ENCODE measurements at places on chromosomes 1 and 21. TPM values are rescaled to one million over a fixed set of nuclear protein-coding genes. Genes with fewer than 3 reads are reported as not detected.

SPRR2F gene
- not detected for total RNA-seq

DNA sequence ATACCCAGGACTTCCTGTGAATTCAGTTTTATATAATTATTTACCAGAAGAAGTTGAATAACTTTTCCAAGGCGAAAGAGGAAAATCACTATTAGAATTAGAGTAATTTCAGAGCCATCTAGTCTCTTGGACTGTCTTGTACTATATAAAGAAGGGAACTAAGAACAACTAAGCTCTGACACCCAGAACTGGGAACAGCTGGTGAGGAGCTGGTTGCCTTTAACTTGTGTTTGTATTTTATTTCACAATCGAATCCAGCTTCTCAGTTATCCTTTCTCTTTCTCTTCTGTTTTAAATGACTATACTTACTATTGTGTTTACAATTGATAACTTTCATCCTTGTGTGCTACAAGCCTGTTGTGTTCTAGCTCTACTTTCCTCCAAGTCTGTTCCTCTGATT, 8.4 kb downstream of the SNX27 start:
- peaks cover 25% of the 10 kb centered on the region for H3K4me1 ChIP-seq
- H3K27ac ChIP-seq: no peak overlapping the region
- H3K4me3 ChIP-seq: no peak overlapping the region
- peaks cover 10% of the 10 kb centered on the region for H3K36me3 ChIP-seq

GRCh38 chr1:112464501-112464900, 44.3 kb upstream of the WNT2B start:
- DNase-seq: no peak
- peaks cover 18% of the 10 kb centered on the region for H3K4me1 ChIP-seq
- H3K36me3 ChIP-seq: no peaks in the 10 kb centered on the region

DNA sequence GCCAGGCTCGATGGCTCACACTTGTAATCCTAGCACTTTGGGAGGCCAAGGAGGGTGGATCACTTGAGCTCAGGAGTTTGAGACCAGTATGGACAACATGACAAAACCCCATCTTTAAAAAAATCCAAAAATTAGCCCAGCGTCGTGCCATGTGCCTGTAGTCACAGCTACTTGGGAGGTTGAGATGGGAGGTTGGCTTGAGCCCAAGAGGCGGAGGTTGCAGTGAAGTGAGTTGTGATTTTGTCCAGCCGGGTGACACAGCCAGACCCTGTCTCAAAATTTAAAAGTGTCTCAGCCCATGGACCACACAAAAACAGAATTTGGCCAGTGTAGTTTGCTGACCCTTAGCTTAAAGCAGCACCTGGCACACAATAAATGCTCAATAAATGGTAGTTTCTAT, 11.3 kb upstream of the TACSTD2 start:
- H3K27me3 ChIP-seq: peaks cover 75% of the 10 kb centered on the region
- H3K36me3 ChIP-seq: peaks cover 2% of the 10 kb centered on the region
- peaks cover 21% of the 10 kb centered on the region for H3K4me1 ChIP-seq
- DNase-seq: no peak
- H3K27ac ChIP-seq: no peak overlapping the region

DNA sequence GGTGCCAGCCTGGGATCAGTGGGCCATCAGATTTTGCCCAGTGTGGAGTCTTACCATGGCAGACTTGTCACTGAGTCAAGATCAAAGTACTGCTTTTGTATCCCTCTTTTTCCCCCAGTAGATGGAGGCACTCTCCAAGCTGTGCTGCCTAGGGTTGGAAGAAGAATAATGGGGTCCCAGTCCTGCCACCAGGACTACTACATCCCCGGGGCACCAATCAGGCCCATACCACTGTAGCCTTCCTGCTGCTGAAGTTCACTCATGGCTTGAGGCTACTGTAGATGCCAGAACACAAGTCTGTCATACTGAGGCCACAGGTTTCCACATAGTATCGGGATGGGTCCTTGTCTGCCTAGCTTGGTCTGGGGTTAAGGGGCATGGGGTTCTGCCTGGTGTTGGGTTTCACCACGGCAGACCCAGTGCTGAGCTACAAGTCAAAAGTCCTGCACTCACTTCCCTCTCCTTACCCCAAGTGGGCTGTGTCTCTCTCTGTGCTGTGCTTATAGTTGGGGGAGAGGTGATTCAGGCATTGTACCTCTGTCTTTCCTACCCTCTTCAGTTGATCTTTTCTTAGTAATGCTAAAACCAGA, 53.4 kb downstream of the PKN2 start:
- H3K4me1 ChIP-seq: peaks cover 17% of the 10 kb centered on the region
- H3K4me3 ChIP-seq: no peak overlapping the region
- H3K36me3 ChIP-seq: peaks cover 12% of the 10 kb centered on the region

GRCh38 chr1:152053375-152053774, 16.6 kb upstream of the S100A11 start:
- H3K4me1 ChIP-seq: peaks cover 28% of the 10 kb centered on the region
- H3K4me3 ChIP-seq: no peak overlapping the region
- no peak for DNase-seq
- no peaks in the 10 kb centered on the region for H3K36me3 ChIP-seq
- no peak overlapping the region for H3K27ac ChIP-seq
- H3K27me3 ChIP-seq: peaks cover 42% of the 10 kb centered on the region

DNA sequence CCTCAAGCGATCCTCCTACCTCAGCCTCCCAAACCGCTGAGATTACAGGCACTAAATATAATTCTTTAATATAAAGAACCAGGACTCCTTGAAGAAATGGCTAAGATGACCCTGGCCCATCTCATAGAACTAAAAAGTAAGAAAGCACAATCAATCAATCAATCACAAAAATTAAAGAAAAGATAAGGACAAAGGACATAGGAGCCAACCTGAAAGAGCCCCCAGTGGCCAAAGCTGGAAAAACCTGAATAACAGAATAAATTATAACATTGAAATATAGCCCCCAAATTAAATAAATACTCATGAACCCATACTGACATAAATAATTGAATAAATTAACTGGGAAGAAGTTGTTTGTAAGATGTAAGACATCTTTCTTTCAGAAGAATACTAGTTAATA, 8.9 kb downstream of the NUP210L start:
- H3K27ac ChIP-seq: no peak overlapping the region
- peaks cover 10% of the 10 kb centered on the region for H3K4me1 ChIP-seq
- H3K36me3 ChIP-seq: peaks cover 3% of the 10 kb centered on the region
- H3K27me3 ChIP-seq: no peaks in the 10 kb centered on the region

GRCh38 chr1:72442262-72442661, 159.9 kb upstream of the NEGR1 start:
- H3K27me3 ChIP-seq: no peaks in the 10 kb centered on the region
- H3K4me1 ChIP-seq: no peaks in the 10 kb centered on the region
- DNase-seq: no peak
- no peaks in the 10 kb centered on the region for H3K36me3 ChIP-seq
- H3K4me3 ChIP-seq: no peak overlapping the region
- H3K27ac ChIP-seq: no peak overlapping the region

C4BPA gene
- not detected for total RNA-seq

TSSK3 gene
- total RNA-seq: 0.51 TPM

GRCh38 chr1:57616921-57617320, 193.1 kb upstream of the DAB1 start:
- H3K27me3 ChIP-seq: no peaks in the 10 kb centered on the region
- no peaks in the 10 kb centered on the region for H3K36me3 ChIP-seq

IGFN1 gene
- total RNA-seq: not detected

CDC14A gene
- total RNA-seq: 11.2 TPM

DNA sequence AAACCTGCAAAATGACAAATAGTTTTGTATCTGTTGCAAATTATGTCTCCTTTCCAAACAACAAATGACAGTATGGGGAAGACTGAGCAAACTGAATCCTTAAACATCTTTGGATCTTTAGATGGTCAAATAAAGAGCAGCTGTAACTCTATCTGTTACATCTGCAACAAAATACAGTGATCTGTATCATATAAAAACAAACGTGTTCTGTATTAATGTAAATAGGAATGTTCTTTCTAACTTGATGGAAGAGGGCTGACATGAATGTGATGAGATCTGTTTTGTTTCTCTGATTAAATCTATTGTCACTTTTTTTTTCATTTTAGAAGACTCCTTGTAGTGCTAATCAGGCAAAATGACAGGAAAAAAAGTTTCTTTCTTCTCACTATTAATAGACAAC, 159.5 kb downstream of the GPATCH2 start:
- no peaks in the 10 kb centered on the region for H3K4me1 ChIP-seq
- no peak overlapping the region for H3K27ac ChIP-seq
- DNase-seq: no peak
- H3K4me3 ChIP-seq: no peak overlapping the region

DNA sequence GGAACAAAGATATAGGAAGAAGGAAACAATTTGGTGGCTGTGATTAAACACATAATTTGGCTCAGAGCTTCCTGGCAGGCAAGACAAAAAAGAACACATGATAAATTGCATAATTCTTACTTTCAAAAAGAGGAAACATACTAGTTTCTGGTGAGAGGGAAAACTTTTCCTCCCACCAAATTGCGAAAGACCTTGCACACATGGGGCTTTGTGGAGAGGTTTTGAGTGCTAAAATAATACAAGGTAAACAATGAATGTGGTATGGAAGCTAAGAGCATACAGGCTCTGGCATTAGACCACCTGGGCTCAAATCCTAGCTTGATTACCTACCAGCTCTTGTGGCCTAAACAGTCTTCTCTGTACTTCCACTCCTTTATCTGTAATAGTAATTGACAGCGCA, 140.2 kb upstream of the HOOK1 start:
- H3K4me1 ChIP-seq: peaks cover 19% of the 10 kb centered on the region
- H3K27ac ChIP-seq: no peak overlapping the region
- H3K4me3 ChIP-seq: no peak overlapping the region
- H3K36me3 ChIP-seq: no peaks in the 10 kb centered on the region
- DNase-seq: no peak
- H3K27me3 ChIP-seq: no peaks in the 10 kb centered on the region

AVPR1B gene
- not detected for total RNA-seq

DNA sequence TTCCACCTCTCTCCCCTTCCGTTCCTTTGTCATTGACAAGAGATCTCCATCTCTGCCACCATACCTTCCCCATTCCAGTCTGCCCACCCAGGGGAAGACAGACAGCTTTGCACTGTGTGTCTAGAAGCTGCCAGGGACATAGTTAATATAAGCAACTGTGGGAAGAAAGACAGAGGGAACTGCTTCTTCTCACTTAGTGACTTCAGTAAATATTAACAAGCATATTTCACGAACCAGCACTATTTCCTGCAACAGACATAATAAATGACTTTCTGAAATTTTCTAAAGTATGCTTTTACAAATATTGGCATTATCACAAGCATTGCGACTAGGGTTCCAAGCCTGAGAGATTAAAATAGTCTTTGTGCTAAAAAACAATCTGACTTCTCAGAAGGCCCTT, 43.2 kb upstream of the SLC6A9 start:
- no peak for DNase-seq
- no peak overlapping the region for H3K27ac ChIP-seq
- no peaks in the 10 kb centered on the region for H3K36me3 ChIP-seq

DNA sequence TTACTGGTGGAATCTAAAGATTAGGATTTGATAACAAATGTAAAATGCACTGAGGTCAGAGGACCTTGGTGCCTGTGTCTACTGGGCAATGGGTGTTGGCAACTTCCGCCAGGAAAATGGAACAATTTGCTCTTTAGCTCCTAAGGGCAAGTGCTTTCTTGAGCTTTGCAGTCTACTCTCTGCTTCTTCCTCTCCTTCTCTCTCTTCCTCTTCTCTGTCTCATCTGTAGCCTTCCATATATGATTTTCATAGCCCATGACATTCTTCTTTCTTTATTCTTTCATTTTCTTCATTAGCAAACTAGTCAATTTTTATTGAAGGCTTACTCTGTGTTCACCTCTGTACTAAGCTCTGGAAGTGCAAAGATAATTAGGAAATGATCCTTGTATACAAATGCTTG, 35.5 kb downstream of the OVGP1 start:
- no peaks in the 10 kb centered on the region for H3K4me1 ChIP-seq
- DNase-seq: no peak
- no peak overlapping the region for H3K27ac ChIP-seq
- no peak overlapping the region for H3K4me3 ChIP-seq
- H3K27me3 ChIP-seq: peaks cover 26% of the 10 kb centered on the region

TNFRSF9 gene
- total RNA-seq: 57.0 TPM

PYGO2 gene
- 35.0 TPM for total RNA-seq

DNA sequence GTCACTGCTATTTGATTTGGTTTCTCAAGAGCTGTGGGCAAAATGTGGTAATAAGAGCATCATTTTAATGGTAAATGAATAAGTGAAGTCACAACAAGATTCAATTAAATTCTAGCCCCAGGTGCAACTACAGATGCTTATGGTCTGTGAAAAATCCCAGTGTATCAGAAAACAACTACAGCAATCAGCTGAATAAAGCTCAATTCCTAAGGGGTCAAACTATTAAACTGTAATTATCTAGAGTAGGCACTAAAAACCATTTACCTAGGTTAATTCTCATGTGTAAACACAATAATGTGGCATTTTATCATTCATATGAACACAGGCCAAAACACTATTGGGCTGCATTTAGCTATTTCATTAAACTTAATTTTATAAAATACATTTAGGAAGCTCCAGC, 9.6 kb downstream of the TARBP1 start:
- H3K4me3 ChIP-seq: no peak overlapping the region
- H3K27ac ChIP-seq: no peak overlapping the region
- H3K36me3 ChIP-seq: peaks cover 35% of the 10 kb centered on the region
- H3K27me3 ChIP-seq: no peaks in the 10 kb centered on the region
- DNase-seq: no peak

DNA sequence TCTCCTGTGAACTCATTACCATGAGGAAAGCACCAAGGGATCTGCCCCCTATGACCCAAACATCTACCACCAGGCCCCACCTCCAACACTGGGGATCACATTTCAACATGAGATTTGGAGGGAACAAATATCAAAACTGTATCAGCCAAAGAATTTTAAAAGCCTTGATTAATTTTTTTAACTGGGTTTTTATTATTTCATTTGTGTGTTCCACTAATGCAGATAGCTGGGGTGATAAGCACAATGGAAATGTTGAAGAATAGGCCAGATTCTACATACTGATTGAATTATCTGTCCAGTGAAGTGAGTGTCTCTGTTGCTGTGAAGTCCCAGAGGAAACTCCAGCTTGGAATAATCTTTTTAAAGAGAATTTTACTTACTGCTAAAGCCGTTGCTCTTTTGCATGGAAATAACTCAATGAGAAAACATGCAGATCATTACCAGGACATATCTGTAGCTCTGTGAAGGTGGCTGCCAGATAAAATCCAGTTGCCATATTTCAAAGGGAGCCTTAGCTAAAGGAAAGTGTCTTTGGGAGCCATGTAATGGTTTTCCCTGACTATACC, 44.4 kb upstream of the DHCR24 start:
- H3K27me3 ChIP-seq: peaks cover 15% of the 10 kb centered on the region
- H3K27ac ChIP-seq: no peak overlapping the region
- H3K36me3 ChIP-seq: no peaks in the 10 kb centered on the region
- no peak for DNase-seq

GRCh38 chr1:208438112-208438699, 194.0 kb upstream of the PLXNA2 start:
- H3K27me3 ChIP-seq: no peaks in the 10 kb centered on the region
- H3K4me3 ChIP-seq: no peak overlapping the region
- no peak overlapping the region for H3K27ac ChIP-seq
- H3K36me3 ChIP-seq: no peaks in the 10 kb centered on the region
- no peaks in the 10 kb centered on the region for H3K4me1 ChIP-seq
